SW 1271 (cell line): ENCODE measurements at places on chromosomes 3 and 15.

- DNase-seq: no peak
Measured at GRCh38 chr3:15315003-15315402, 17.4 kb downstream of the SH3BP5 start.

GRCh38 chr15:39641191-39641889 is 60.5 kb downstream of the THBS1 start:
- DNase-seq: no peak

- no peak for DNase-seq
Measured at GRCh38 chr3:134074001-134074789, 44.5 kb upstream of the SLCO2A1 start.

- DNase-seq: no peak
Measured at GRCh38 chr3:64203216-64203615, 22.1 kb downstream of the PRICKLE2 start.

- DNase-seq: peak; percentile 45
Measured at GRCh38 chr3:99817047-99817436, 620 bp upstream of the CMSS1 start.

DNA sequence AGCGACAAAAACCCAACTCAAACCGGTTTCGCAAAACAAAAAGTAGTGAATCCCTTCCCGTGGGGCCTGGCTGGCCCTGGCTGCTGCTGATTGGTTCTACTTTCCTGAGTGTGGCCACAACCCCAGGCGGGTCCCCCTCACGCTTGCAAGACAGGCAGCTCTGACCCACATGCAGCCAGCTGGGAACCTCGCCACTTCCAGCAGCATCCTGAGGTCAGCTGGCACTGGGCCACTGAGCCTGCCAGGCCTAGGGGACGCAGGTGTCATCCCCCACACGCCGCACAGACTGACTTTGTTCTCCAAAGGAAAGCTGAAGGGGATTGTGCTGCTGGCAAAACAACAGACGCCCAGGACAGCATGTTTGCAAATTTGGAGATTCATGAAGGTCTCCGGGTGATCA is 111.1 kb downstream of the TPRA1 start:
- no peak for DNase-seq
